ENCODE measurements at places on chromosomes 3 and 15.

- no peak for DNase-seq
Observed at GRCh38 chr15:90451053-90451850, 63.2 kb downstream of the IQGAP1 start.

GRCh38 chr3:51708216-51708845 is 1.5 kb downstream of the GRM2 start:
- DNase-seq = no peak

GRCh38 chr15:69175536-69175935 is 15.1 kb downstream of the GLCE start:
- no peak for DNase-seq

DNA sequence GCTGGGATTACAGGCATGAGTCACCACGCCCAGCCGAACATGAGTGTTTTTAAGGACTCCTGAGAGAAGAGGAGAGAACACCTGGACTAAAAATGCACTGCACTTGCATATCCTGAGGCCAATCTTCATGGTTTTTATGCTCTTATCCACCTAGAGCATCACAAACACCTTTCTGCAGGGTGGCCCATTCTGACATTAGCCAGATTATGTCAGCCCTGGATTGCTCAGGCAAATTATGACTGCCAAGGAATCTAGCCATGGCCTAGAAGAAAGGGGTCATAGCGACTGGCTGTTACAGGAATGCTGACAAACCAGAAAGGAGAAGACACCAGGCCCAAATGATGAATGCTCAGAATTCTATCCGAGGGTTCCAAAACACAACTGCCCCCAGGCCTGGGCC is 40.9 kb upstream of the HERC1 start:
- no peak for DNase-seq

- DNase-seq = no peak
Observed at GRCh38 chr3:99108508-99108907, 207.0 kb upstream of the DCBLD2 start.

- no peak for DNase-seq
Observed at GRCh38 chr15:56996093-56996492, 77.6 kb downstream of the TCF12 start.

DNA sequence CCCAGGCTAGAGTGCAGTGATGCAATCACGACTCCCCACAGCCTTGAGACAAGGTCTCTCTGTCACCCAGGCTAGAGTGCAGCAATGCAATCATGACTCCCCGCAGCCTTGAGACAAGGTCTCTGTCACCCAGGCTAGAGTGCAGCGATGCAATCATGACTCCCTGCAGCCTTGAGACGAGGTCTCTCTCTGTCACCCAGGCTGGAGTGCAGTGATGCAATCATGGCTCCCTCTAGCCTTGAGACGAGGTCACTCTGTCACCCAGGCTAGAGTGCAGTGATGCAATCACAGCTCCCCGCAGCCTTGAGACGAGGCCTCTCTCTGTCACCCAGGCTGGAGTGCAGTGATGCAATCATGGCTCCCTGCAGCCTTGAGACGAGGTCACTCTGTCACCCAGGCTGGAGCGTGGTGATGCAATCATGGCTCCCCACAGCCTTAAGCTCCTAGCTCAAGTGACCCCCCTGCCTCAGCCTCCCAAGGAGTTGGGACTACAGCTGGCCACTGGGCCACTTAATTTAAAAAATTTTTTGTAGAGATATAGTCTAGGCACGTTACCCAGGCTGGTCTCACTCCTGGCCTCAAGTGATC is 26.1 kb downstream of the TFRC start:
- DNase-seq = no peak

- no peak for DNase-seq
Observed at GRCh38 chr3:183285318-183285717, 32.3 kb downstream of the B3GNT5 start.

DNA sequence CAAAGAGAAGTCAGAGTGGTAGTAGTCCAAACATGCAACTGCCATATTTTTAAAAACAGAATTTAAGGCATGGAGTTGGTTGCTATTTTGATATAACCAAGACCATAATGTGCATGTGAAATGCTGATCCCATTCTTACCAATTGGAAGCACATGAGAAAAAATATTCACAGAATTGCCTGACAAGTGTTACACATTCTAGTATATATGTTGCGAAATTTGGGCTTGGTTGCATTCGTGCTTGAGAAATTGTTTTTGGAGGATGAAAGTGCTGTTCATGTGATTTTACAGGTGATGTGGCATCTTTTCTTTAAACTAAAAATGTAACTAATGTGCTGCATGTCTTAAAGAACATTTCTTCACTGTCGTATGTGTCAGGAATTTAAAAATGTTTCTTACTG is 199.7 kb downstream of the CHL1 start:
- no peak for DNase-seq

DNA sequence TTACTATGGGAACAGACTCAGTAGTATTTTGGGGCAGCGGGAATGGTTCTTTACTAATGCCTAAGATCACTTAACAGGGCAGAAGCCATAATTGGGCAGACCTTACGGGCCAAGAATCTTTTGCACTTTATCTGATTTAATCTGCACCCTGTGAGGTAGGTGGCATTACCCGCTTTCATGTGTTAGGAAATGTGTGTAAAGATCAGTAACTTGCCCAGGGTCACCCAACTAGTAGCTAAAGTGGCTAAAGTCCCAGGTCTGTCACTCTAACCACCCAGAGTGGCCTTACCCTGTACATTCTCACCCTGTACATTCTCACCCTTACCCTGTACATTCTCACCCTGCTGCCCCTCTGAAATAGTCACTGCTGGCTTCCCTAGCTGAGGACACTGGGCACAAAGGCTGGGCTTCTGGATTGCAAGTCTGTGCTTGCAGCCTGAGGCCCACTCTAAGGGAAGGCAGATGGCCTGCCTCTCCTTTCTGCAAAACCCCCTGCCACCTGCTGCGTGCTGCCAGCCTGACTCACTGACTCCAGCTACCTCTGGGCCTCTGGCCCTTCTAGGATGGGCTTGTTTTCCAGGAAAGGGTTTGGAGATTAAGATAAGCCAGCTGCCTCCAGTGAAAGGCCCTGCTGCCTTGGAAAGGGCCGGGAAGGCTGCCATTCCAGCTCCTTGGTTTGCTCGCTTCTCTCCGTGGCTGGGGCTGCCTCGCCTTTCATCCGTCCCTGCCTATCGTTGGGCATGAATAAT is 37.5 kb upstream of the MYZAP start:
- DNase-seq = no peak

Measured in CD8-positive, alpha-beta memory T cell (primary cell).